ENCODE measurements at places on chromosomes 5 and 9.

GRCh38 chr5:139635606-139636206 lies 12.4 kb upstream of the CXXC5 start:
- no peak for DNase-seq
- peaks cover 10% of the 10 kb centered on the region for H3K27me3 ChIP-seq
- peak overlapping the region; percentile 53 for H3K27ac ChIP-seq
- H3K36me3 ChIP-seq, result no peaks in the 10 kb centered on the region
- H3K4me3 ChIP-seq, result peak overlapping the region; percentile 85

GRCh38 chr5:176562189-176562588 lies 13.0 kb downstream of the CDHR2 start:
- H3K27ac ChIP-seq, result no peak overlapping the region
- H3K4me1 ChIP-seq, result no peaks in the 10 kb centered on the region
- no peak overlapping the region for H3K4me3 ChIP-seq
- no peaks in the 10 kb centered on the region for H3K36me3 ChIP-seq
- H3K27me3 ChIP-seq, result peaks cover 6% of the 10 kb centered on the region

DNA sequence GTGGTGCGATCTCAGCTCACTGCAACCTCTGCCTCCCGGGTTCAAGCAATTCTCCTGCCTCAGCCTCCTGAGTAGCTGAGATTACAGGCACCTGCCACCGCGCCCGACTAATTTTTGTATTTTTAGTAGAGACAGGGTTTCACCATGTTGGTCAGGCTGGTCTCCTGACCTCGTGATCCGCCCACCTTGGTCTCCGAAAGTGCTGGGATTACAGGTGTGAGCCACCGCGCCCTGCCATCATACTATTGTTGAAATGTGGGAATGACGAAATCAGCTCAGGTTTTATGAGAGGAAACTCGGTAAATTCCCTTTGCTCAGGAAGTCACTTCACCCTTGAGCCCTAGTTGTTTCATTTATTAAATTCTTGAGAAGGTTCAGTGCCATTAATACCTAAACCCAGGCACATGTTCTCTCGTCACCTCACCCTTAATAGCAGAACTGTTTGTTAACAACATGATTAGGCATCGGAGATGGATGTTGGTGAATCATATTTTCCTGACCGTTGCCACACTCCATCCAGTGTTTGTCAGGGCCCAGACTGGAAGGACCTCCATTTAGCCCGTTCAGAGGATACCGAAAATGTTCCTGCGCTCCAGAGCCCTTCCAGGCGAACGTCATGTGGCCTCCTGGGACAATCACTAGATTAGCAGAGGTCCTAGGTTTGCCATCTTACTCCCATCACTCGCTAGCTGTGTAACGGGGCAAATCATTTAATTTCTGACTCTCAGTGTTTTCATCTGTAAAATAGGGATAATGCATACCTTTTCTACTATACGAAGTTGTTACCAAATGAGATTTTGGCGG lies 20.0 kb upstream of the CREBRF start:
- no peaks in the 10 kb centered on the region for H3K27me3 ChIP-seq
- peaks cover 13% of the 10 kb centered on the region for H3K4me1 ChIP-seq
- peaks cover 6% of the 10 kb centered on the region for H3K36me3 ChIP-seq
- DNase-seq, result no peak
- H3K27ac ChIP-seq, result no peak overlapping the region

DNA sequence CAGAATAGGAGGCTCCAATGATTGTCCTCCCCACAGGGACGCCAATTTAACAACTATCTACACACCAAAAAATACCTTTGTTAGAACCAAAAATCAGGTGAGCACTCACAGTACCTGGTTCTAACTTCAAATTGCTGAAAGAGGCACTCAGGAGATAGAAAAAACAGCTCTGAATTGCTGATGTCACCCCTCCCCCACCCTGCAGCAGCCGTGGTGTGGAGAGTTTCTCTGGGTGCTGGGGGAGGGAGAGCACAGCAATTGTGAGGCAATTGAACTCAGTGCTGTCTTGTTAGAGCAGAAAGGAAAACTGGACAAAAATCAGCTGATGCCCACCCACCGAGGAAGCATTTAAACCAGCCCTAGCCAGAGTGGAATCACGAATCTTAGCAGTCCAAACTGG lies 41.8 kb downstream of the TNFSF8 start:
- peaks cover 11% of the 10 kb centered on the region for H3K4me1 ChIP-seq
- H3K27me3 ChIP-seq, result no peaks in the 10 kb centered on the region
- no peak for DNase-seq
- no peak overlapping the region for H3K4me3 ChIP-seq

DNA sequence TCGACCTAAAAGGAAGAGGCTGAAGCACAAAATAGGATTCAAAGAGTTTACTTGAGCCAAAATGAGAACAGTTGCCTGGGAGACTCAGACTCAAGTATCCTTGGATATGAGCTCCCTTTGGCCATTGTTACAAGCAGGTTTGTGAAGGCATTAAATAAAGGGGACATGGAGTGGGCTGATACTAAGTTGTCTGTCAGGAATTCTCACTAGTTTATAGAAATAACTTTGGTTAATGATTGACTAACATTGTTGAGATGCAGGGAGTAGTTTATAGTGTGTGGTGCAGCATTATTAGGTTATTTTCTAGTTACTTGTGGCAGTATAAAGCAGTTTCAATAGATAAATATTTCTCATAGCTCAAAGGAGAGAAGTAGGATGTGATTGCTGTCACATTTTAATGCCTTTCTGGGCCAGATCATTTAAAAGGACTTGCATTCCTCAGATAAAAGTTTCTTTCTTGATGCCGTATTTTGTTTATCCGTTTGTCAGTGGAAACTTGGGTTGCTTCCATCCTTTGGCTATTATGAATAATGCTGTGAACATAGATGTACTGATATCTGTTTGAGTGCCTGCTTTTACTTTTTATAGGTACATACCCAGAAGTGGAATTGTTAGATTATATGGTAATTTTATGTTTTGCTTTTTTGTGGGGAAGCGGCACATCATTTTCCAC lies 9.1 kb downstream of the AP3S1 start:
- no peaks in the 10 kb centered on the region for H3K27me3 ChIP-seq
- H3K4me1 ChIP-seq, result peaks cover 21% of the 10 kb centered on the region
- peaks cover 8% of the 10 kb centered on the region for H3K36me3 ChIP-seq
- DNase-seq, result no peak
- no peak overlapping the region for H3K4me3 ChIP-seq

- no peak overlapping the region for H3K27ac ChIP-seq
- no peak for DNase-seq
- no peaks in the 10 kb centered on the region for H3K36me3 ChIP-seq
Measured at GRCh38 chr5:95969055-95969454, 7.4 kb upstream of the ELL2 start.

DNA sequence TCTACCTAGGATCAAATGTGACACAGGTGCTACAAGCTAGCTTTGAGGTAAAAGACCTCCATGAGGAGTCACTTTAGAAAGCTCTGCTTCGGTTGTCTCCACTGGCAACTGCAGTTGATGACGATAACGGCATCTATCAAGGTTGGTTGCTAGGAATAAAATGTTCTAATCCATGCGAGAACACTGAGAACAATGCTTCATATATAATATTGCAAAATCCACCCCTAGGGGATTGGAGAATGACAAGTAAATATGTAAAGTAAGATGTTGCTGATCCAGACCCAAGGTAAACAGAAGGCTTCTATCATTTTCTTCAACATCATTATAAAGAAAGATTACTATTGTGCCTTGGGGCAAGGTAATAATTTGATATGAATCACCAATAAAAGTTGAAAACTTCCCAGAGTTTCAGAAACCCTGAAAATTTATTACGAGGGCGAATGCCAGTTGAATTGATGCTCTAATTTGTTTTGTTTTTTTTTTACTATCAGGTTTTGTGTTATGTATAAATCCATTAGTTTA lies 1003.4 kb downstream of the CDH18 start:
- H3K27me3 ChIP-seq, result no peaks in the 10 kb centered on the region
- peaks cover 29% of the 10 kb centered on the region for H3K4me1 ChIP-seq
- DNase-seq, result no peak
- no peak overlapping the region for H3K4me3 ChIP-seq
- peaks cover 5% of the 10 kb centered on the region for H3K36me3 ChIP-seq

- peaks cover 3% of the 10 kb centered on the region for H3K36me3 ChIP-seq
- DNase-seq, result no peak
- H3K27me3 ChIP-seq, result peaks cover 5% of the 10 kb centered on the region
Measured at GRCh38 chr5:172952034-172952511, 7.2 kb upstream of the RPL26L1 start.

DNA sequence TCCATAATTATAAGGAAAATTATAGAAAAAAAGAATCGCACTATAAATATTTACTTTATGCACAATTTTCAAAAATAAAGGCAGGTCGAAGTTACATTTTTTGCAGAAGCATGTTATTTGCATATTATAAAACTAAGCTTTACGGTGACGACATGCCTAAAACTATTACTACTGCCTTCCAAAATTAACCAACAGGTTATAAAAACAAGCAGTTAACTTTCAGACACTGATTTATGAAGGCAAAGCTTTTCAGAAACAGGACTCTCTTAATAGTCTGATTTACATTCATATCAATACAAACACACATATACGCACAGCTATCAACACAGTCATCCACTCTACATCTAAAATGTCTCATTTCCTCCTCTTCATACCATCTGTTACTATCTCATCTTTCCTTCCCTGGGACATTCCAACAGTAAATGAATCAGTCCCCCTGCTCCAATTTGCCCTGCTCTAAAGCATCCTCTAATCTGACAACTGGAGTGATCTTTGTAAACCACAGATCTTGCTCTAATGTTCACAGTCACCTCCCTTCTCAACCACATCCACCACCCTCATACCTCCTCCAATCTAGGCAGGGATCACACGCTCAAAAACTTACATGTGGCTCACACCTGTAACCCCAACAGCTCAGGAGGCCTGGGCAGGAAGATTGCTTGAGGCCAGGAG lies 21.6 kb downstream of the FBXW11 start:
- no peak overlapping the region for H3K4me3 ChIP-seq
- DNase-seq, result no peak
- peaks cover 3% of the 10 kb centered on the region for H3K4me1 ChIP-seq
- H3K27ac ChIP-seq, result no peak overlapping the region
- H3K36me3 ChIP-seq, result peaks cover 17% of the 10 kb centered on the region
- no peaks in the 10 kb centered on the region for H3K27me3 ChIP-seq

GRCh38 chr5:25955337-25955736 lies 1083.0 kb downstream of the CDH9 start:
- no peak overlapping the region for H3K27ac ChIP-seq
- no peak overlapping the region for H3K4me3 ChIP-seq
